Activated CD4-positive, alpha-beta T cell treated with anti-CD3 and anti-CD28 coated beads for 4 hours (primary cell): ENCODE measurements at places on chromosomes 7 and 10.

DNA sequence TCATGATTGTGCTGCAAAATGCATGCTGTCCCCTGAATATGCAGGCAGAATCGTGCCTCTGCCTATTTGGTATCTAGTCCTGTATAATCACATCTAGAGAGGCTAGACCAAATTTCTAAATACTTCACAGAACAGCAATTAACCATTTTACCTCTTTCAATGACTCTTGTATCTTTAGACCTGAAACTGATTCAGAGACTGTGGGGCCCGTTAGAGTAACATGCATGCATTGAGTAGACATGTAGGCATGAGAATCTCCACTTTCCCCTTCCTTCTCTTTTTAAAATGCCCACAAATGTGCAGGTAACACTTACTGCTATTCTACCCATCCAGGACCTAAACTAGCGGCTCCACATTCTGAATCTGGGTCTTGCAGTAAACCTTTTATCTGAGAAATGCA is 8.8 kb downstream of the ZNF92 start:
- no peak for DNase-seq

DNA sequence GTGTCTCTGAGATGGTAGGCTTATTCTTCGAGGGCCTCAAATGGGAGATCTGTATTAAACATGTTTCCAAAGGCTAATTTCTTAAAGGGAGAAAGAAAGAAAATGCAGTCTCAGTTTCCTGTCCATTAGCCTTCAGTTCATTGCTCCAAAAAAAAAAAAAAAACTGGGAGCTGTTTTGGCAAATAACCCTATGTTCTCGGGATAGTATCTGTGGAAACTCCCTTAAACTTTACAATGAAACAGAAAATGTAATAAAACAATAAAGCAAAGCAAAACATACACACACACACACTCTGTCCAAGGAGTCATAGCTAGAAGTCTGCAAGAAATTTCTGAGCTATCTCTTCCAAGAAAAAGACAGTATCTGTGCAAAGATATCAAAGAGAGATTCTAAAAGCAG is 172.5 kb upstream of the CELF2 start:
- no peak for DNase-seq

DNA sequence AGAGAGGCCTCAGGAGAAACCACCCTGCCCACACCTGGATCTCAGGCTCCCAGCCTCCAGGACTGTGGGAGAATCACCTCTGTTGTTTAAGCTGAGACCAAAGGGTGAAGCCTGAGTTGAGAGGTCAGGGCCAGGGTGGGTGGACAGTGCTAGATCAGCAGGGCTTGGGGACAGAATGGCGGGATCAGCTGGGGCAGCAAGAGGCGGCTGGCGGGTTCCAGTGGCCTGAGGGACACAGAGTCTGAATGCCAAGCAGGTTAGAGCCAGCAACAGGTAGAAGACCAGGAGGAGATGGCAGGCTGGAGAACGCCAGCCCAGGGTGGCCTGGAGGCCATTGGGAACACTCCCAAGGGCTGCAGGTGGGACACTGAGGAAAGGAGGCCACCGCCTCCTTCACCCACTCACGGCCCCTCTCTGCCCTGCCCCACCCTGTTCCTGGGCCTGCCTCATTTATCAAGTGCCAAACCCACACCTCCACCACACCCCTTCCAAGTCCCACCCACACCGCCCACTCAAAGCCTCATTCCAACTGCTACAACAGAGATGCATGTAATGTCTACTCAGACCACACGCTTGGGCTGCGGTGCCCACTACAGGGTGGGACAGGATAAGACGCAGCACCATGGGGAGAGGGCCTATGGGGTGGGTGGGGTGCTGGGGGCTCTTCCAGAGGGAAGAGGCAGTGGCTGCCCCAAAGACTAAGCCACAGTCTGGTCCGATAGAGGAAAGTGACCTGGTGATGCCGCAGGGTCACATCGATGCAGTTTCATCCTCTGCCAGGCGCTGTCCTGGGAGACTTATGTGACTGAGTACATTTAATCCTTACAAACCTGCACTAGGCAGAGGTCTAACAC is 173.9 kb downstream of the TNS3 start:
- DNase-seq = no peak

GRCh38 chr7:51235593-51236313 is 80.9 kb downstream of the COBL start:
- no peak for DNase-seq

DNA sequence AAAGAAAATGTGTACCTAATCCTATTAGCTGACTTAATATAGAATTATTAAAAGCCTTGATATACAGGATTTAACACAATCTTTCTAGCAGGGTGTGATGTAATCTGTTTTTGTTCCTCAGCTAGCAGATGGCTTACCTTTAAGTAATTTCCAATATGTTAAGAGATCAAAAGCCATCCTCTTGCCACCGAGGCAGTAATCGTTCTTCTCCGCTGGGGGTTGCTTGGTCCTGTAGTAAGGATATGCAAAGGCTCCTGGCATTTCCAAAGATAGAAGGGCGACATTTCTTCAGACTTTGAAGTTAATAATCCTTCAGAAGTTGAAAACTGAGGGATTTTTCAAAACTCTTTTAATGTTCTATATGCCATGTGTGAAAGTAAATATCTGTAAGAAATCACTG is 156.4 kb downstream of the FZD1 start:
- DNase-seq = no peak

GRCh38 chr10:52979295-52979990 is 206.9 kb upstream of the MBL2 start:
- no peak for DNase-seq

GRCh38 chr7:30247541-30248401 is 36.6 kb upstream of the ZNRF2 start:
- DNase-seq = no peak

DNA sequence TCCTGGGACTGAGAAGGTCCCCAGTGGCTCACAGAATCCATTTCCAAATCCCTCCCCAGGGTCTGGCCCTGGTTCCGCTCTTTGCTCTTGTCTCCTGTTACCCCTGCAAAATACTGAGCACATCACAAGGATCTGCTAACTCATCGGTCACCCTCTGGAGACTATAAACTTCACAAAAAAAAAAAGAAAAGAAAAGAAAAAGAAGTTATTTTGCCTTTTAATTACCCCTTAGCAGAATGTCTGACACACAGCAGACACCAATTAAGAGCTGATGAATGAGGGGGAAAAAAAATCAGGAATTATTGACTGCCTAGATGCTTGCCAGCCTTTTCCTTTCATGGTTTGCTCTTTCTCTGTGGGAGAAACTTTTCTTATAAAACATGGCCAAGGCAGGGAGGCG is 578.7 kb downstream of the GRID1 start:
- DNase-seq = no peak

DNA sequence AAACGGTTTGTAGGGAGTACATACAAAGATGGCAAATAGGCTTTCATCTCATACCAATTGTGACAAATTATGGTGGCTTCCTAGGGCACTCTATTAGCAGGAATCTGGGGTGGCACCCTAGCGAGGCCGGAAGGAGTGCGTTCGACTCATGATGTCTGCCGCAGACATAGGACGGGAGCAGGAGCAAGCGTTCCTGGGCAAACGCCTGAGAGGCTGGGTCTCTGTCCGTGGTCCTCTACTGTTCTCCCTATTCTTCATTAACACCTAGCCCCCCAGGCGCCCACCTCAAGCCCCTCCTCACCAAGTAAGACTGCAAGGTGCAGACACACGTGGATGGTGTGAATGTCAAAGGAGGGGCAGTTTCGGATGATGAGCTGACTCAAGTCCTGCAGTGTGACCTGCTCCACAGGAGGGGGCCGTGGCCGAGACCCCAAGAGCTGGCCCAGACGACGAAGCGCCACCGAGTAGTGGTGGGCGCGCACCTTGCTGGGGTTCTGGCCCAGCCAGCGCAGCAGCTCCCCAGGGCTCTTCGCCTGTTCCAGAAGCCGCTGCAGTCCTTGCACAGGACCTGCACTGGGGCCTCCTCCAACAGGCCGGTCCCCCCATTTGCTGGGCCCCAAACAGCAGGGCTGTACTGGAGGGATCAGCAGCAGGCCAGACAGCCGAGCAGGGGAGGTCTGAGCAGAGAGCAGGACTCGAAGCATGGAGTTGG is 1.3 kb downstream of the FASTK start:
- no peak for DNase-seq

- DNase-seq = peak; percentile 62
Observed at GRCh38 chr10:110209926-110210673, 2.7 kb downstream of the MXI1 start.

DNA sequence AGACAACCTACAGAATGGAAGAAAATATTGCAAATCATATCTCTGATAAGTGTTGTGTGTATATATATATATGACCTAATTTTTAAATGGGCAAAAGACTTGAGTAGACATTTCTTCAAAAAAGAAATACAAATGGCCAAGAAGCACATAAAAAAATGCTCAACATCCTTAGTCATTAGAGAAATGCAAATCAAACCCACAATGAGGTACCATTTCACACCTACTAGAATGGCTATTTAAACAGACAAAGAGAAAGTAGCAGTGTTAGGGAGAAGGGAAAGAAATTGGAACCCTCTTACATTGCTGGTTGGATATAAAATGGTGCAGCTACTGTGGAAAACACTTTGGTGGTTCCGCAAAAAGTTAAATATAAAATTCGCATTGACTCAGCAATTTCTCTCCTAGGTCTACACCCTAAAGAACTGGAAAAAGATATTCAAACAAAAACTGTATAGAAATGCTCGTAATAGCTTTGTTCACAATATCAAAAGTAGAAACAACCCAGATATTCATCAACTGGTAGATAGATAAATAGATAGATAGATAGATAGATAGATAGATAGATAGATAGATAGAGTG is 16.3 kb downstream of the ACSL5 start:
- no peak for DNase-seq

GRCh38 chr10:20303453-20304152 is 487.4 kb downstream of the PLXDC2 start:
- DNase-seq = no peak

GRCh38 chr10:4035599-4035945 is 250.6 kb upstream of the KLF6 start:
- no peak for DNase-seq

DNA sequence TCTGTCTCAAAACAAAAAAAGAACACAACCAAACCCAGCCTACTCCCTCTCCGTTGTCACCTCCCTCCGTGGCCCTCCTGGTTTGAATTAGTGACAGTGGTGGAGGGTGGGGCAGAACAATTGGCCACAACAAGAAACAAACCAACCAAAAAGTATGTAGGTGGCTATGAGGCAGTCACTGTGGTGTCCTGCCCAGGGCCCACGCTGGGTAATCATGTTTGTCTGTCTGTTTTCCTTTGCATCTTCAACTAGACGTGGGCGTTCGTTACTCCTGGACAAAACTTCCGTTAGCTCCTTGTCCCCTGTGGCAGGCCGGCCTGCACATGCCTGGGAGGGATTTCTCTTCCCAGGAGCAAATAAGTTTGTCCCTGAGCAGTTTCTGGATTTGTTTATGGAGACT is 78.4 kb downstream of the XRCC2 start:
- no peak for DNase-seq

GRCh38 chr10:97234400-97234799 is 48.6 kb upstream of the SLIT1 start:
- no peak for DNase-seq

- no peak for DNase-seq
Observed at GRCh38 chr7:130987092-130987491, 253.1 kb upstream of the KLF14 start.

DNA sequence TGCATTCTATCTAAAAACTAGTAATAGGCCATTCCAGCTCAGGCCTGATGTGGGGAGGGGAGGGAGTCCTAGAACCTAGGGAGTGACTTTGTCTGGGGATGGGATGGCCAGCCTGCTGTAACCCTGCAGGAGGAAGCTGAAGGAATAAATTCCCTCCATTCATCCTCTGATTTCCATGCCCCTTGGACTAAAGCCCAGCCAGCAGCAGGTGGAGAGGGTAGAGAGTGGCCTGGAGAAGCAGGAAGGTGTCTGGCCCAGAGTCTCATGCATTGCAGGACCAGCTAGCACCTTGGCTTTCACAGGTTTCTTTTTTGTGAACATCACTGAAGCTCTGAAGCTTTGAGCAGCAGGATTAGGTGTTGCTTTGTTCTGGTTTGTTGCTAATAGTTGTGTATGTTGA is 32.8 kb upstream of the CDH23 start:
- no peak for DNase-seq

- DNase-seq = no peak
Observed at GRCh38 chr10:22742678-22743077, 28.3 kb upstream of the PIP4K2A start.

- DNase-seq = no peak
Observed at GRCh38 chr7:50217821-50218281, 86.7 kb upstream of the IKZF1 start.

- DNase-seq = no peak
Observed at GRCh38 chr7:55050281-55050680, 31.5 kb downstream of the EGFR start.

GRCh38 chr7:29858191-29858951 is 52.1 kb downstream of the WIPF3 start:
- no peak for DNase-seq

- DNase-seq = no peak
Observed at GRCh38 chr10:112195224-112195623, 11.7 kb upstream of the GPAM start.

DNA sequence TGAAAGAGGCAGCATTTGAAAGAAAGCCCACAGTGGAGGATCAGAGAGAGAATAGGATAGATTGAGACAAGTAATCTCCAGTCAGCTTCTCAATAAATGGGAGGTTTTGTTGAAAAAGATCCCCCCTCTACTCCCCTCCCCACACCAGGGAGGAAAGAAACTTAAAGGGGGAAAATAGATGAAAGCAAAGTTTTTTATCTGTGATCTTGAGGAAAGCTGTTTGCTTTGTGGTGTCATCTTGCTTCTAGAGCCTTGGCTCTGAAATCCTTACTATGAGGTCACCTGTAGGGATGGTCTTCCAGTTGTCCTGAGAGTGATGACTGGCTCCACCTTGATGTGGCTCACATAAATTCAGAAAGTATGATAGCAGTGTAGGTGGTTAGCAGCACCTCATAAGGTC is at the start of gene SPAM1:
Gene SPAM1, plus strand, starts transcription at position 301 of the 400 bp plus-strand sequence. CDS start 28,330 bp downstream, outside the sequence.
- DNase-seq = no peak

- no peak for DNase-seq
Observed at GRCh38 chr7:99788554-99788953, 4.6 kb upstream of the CYP3A4 start.

DNA sequence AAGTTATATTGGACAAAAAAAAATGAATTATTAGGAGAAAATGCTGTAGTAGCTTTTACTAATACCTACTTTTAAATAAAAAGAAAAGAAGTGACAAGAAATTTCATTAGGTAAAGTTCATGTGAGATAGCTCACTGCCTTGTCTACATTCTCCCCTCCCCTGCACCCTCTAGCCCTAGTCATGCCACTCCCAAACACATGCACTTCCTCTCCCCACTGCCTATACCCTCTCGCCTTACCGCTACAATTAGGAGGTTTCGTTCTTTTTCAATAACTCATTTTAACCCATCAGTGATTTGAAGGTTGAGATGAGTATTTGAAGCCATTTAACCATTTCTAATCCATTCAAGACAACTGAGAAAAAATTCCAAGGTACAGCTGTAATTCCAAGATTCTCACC is 75.3 kb downstream of the HIBADH start:
- no peak for DNase-seq

DNA sequence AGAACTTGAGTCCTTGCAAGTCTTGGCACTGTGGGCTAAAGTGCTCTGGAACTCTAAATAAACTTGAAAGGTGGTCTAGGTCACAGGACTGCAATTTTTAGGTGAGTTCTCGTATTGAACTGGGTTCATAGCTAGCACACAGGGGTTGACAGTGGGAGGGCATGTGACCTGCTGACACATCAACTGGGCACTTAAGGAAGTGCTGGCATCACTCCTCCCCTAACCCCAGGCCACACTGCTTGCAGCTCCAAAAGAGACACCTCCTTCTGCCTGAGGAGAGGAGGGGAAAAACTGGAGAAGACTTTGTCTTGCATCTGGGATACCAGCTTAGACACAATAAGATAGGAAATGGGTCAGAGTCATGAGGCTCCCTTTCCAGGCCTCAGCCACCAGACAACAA is 38.0 kb upstream of the AASS start:
- DNase-seq = no peak
